ENCODE measurements at places on chromosomes 3 and 15.

DNA sequence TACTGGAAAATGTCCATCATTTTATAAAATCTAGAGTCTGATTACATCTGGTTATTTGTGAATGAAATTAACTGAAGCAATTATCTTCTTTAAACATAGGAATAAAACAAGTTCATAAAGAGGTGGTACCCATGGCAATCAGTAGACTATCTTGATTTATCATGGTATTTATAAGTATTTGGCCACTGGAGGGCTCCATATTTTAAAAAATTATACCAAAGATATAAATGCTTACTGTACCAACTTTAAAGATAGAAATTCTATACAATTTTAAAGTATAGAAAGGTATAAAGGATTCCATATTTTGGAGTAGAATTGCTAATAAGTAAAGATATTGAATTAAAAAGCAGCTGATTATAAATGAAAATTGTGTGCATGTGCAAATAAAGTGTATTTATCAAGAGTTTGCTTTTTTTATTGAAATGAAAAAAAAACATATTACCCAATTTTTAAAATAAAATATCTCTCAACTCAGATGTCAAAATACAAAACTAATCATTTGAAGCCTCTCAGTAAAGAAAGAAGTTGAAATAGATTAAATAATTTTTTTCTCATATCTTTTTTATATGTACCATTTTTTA lies 105.3 kb downstream of the BBX start:
- H3K4me3 ChIP-seq, result no peak overlapping the region
- H3K4me1 ChIP-seq, result no peaks in the 10 kb centered on the region
- DNase-seq, result no peak
- no peaks in the 10 kb centered on the region for H3K27me3 ChIP-seq

DNA sequence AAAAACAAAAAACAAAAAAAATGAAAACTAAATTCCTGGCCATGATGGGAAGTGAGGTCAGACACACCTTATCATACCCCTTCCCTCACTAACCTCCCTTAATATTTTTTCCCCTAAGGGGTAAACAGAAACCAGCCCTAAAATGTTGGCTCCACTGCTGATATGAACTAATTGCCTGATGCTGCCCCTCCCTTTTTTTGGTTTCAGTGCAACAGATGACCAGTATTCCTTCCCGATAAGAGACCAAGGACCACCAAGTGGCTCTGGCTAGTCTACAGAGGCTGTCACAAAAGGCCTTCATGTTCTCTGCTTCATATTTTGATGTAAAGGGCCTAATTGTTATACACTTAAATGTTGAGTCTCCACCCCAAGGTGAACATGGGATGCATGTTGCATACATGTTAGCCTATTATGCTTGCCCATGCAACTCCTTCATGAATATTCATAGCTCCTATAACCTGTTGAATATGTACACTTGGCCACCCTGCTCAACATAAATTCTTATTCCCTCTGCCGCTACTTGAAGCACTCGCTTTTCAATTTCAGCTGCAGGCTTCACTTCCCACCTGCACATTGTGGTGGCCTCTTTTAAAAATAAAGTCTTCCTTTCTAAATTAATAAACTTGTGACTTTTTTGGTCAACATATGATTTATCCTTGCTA lies 12.3 kb upstream of the STAC start:
- H3K36me3 ChIP-seq, result no peaks in the 10 kb centered on the region
- H3K4me1 ChIP-seq, result no peaks in the 10 kb centered on the region
- no peak for DNase-seq

- H3K36me3 ChIP-seq, result no peaks in the 10 kb centered on the region
- H3K4me3 ChIP-seq, result peak overlapping the region; percentile 1
- no peaks in the 10 kb centered on the region for H3K4me1 ChIP-seq
- no peaks in the 10 kb centered on the region for H3K27me3 ChIP-seq
Observed at GRCh38 chr15:99100245-99101173, 4.4 kb upstream of the SYNM start.

DNA sequence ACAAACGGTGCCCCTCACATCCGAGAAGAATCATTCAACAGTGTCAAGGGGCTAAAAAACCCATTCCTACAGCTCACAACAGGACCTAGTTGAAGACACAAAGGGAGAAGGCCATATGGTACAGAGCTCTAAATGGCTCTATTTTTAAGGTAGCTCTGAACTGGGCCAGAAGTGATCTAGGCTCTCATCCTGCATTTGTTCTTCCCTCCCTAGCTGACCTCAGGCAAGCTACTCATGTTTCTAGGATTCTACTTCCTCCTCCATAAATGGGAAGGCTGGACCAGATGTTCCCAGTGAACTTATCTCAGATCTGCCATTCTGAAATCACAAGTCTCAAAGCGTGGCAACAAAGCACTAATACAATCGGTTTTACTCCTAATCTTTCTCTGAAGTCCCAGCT lies 62.3 kb downstream of the CPNE4 start:
- H3K27me3 ChIP-seq, result no peaks in the 10 kb centered on the region
- no peaks in the 10 kb centered on the region for H3K4me1 ChIP-seq
- H3K4me3 ChIP-seq, result no peak overlapping the region

DNA sequence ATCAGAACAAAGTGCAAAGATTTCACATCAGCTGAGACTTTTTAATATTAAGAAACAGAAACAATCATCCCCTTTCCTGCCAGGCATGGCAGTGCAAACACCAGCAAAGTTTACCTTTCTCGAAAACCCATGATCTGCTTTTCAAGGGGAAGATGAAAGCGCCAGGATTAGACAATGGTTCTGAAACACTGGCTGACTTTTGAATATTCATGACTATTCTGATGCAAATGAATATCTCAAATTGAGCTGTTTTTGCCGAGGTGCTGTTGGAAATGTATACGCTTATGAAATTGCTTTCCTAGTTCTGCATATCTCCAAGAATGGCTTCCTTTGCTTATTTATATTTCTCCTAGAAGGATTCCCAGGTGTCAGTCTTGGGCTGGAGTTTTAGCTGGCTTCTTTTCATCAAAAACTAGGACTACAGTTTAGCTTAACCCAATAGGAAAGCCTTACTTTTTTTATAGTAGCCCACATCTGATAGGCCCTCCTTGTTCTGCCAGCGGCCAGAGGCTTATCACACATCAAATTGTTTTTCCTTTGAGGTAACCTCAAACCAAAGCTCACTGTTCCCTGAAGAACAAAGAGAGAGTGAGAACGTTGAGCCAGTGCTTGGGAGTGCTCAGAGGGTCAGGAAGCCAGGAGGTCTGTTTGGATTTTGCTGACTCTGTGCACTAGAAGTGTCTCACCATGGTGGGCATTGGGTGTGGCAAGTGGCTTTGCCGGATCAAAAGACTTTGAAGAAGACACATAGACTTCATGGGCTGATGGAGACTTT lies 74.0 kb upstream of the PLCL2 start:
- H3K36me3 ChIP-seq, result no peaks in the 10 kb centered on the region
- no peak overlapping the region for H3K4me3 ChIP-seq
- H3K4me1 ChIP-seq, result no peaks in the 10 kb centered on the region
- H3K27ac ChIP-seq, result no peak overlapping the region
- no peaks in the 10 kb centered on the region for H3K27me3 ChIP-seq

Data from pancreas (tissue), 10 donors.